Central memory CD8-positive, alpha-beta T cell (primary cell): ENCODE measurements at places on chromosomes 3 and 15.
A peak's percentile ranks its signal among the peaks of the same experiment; 100 is the strongest.

DNA sequence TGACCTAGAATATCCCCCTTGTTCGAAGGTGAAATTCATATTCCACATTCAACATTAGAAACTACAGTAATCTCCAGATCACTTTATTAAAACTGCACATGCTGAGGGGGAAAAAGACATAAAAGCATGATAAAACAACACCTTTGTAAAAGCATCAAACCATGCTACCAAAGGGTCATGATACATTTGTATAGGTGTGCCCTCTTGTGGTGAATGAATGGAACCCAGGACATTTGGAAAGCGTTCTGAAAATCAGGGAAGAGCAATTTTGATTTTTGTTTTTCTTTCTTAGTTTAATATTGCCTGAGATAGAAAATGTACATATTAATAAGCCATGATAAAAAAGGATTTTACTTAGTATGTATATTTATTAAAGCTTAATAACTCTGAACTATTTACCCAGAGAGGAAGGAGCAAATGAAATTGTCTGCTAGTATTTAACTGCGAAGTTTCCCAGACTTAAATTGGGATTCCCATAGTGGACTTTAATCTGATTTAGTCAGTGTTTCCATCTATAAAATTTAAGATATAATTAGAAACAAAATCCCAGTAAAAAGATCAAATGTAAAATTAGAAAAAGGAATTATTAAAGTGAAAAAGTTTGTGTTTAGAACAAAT lies 105.8 kb upstream of the ARL6 start:
- no peak for DNase-seq

DNA sequence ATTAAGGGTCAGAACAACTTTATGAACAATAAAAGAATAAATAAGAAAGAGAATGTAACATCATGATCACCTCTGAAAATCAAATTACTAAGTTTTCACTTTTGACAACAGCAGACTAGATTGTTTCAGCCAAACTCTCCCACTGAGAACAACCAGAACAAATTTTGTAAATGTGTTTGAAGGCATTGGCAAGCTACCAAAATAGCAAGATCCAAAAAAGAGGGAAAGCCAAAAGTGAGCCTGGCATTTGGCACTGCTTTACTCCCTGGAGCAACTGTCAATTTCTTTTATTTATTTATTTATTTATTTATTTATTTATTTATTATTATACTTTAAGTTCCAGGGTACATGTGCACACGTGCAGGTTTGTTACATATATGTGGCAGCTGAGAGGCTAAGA lies 67.2 kb downstream of the CFAP44 start:
- DNase-seq = no peak

DNA sequence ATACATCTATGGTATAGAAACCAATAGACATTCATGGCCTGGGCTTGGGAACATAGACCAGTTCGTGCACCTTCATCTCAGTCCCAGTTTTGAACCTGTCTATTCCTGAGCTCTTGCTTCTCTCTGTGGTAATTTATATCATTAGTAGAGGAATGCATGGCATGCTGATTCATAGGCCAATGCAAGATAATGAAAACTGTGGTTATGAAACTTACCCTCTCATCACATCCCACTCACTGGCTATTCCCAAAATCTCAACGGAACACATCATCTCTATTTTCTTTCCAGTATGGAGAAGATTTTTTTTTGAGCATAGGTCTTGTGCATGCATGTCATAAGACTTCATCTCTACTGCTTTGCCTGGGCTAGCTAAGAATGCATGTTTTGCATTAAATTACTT lies 18.7 kb upstream of the P2RY12 start:
- DNase-seq = no peak

DNA sequence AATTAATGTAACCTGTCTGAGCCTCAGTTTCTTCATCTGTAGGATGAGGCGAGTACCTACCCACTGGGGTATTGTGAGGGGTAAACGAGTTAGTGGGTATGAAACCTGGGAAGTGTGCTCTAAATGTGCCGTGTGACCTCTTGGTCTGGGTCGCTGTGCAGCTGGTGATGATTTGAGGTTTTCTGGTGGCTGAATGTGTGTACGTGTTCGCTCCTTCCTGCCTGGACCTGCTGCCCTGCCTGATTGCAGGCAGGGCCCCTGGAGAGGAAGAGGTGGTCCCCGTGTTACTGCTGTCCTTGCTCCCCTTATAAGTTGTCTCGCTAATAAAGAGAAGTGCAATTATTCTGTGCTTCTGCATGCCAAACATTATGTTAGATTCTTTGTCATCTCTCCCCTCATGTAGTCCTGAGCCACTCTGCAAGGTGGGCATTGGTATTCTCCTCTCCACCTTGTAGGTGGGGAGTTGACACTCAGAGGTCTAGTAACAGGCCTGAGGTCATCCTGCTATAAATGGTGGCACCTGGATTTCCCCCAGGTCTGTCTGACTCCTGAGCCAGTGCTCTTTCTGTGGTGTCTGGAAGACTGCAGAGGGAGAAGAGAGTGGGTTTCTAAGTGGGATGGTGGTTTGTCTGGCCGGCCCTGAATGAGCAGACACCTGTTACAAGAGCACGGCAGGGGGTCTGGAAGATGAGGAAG lies 15.7 kb downstream of the PDIA5 start:
- DNase-seq = no peak

DNA sequence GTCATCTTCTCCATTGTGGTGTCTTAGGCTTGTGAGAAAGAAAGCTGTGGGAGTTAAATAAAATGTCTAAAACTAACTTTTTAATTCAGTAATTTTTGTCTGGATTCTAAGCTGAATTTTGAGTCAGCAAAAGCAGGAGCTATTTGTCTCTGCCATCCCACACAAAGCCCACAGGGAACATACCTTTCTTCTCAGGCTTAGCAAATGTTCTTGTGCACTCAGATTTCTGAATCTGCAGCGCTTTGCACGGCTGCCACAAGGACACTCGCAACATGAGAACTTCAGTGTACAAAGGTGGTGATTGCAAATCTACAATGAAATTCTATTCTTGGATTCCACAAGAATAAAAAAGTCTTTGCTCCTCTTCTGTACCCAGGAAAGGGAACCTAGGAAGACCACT lies 88.2 kb upstream of the RNF7 start:
- no peak for DNase-seq

GRCh38 chr3:5187920-5188418 lies 462 bp downstream of the EDEM1 start:
- peak; percentile 35 for DNase-seq

DNA sequence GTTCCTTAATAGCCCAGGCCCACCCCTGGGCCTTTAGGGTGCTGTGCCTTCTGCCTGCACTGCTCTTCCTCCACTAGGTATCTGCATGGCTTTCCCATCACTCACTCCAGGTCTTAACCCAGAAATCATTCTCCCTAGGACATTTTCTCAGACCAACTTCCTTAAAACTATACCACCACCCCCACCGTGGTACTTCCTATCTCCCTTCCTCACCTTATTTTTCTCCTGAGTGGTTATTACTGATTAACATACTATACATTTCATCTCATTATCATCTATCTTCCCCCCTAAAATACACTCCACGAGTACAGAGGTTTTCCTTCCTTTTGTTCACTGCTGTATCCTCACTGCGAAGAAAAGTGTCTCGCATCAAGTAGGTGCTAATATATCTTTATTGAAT lies 115.2 kb downstream of the ANO10 start:
- DNase-seq = no peak

GRCh38 chr3:23873941-23874340 lies 42.8 kb downstream of the NKIRAS1 start:
- no peak for DNase-seq
